Right ventricle myocardium inferior (tissue), 1 donor: ENCODE measurements at places on chromosomes 7 and 10. TPM values are rescaled to one million over a fixed set of nuclear protein-coding genes. Genes with fewer than 3 reads are reported as not detected.

DNA sequence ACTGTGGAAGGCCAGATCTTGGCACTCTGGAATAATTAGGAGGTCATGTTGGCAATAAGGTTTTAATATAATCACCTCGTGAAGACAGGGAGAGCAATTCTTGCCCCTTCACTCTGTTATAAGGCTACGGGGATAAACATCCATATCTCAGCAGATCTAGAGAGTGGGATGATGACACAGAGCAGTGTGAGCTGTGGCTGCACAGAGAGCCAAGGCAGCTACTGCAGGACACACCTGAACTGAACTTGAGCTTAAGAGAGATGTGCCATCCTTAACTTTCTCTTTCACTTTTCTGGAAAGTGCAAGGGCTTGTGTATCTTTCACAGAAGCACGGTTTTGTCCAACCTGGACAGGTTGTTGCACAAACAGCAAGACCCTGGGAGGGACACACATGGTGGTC lies 174.7 kb downstream of the GATA3 start:
- DNase-seq, result no peak

DNA sequence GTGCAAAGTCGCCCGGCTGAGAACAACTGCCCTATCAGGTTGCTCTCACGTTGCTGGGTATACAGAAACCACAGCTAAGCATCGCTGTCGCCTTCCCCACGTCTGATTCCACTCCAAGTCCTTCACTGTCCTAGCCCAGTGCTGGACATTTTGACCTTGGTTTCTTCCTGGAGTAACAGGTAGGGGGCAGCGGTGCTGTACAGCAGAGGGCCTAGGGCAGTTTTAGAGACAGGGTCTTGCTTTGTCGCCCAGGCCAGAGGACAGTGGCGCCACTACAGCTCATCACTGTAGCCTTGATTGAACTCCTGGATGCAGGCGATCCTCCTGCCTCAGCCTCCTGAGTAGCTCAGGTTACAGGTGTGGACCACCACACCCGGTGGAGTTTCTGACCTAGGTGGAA lies 2.6 kb downstream of the CLDN15 start:
- no peak for DNase-seq

DNA sequence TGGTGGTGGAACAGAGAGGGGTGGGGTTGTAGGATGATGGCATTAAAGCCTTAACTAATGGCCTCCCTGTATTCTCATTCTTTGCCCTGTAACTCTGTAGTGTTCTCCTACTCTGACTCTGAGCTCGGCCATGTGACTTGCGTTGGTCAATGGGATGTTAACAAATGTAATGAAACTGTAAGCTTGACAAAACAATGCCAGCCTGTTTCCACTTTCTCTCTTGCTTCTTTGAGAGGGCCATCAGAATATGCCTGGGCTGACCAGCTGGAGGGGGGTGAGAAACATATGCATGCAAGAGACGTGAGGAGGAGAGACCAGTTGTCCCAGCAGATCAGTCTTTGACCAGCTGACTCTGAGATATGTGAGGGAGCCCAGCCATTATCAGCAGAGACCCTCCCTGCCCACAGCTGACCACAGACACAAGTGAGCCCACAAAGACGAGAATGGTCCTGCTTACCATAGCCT lies 100.6 kb downstream of the ICA1 start:
- DNase-seq, result no peak

DNA sequence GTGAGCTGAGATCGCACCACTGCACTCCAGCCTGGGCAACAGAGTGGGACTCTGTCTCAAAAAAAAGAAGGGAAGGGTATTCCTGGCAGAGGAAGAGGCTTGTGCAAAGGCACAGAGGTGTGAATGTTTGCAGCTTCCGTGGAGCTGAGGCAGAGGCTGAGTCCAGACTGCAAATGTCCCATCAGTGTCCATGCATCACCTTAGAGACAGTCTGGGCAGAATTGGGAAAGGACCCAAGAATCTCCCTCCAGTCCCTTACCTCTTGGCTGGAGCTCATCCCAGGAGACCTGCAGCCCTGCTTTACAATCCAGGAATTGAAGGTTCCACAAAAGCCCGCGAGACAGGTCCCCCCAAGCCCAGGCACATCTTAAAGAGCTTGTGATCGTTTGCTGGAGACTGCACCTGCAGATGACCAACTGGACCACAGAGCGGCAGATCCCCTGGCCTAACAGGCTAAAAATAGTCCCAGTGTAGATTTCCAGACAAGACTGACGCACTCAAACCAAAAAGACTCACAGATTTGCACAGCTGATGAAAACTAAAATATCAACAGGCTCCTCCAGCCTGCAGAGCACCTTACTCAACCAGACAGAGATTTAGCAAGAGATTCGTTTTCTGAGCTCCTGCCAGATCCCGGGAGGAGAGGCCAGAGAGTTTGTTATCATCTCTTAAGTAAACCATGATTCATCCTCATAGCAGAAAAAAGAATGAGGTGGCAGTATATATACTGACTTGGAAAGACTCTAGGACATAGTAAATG lies 22.9 kb upstream of the NANOS1 start:
- no peak for DNase-seq

Gene HK1
- total RNA-seq, result 186 TPM

Gene SGCE
- total RNA-seq, result 23.7 TPM

Gene HOXA5
- total RNA-seq, result not detected

Gene SYT15B
- total RNA-seq, result 0.62 TPM
